ENCODE measurements at places on chromosomes 1 and 21. TPM values are rescaled to one million over a fixed set of nuclear protein-coding genes. Genes with fewer than 3 reads are reported as not detected.

The MR1 gene
- total RNA-seq: 26.9 TPM

DNA sequence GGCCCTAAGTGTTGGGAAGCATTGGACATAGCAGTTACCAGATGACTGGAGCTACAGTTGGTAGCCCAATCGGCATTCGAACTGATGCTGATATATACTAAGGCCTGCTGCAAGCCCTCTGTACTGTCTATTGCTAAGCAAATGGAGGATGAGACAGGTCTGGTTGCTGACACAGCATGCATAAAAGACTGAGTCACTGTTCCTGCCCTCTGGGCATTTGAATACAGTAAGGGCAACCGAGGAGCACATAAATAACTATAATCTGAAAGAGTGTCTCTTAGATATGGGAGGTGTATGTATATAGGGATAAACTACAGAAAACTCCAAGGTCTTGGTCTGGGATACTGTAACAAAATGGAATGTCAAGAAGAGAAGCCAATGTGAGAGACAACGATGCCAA, 16.8 kb upstream of the MARK1 start:
- DNase-seq: no peak

The RPTN gene
- not detected for total RNA-seq

GRCh38 chr1:190738317-190738716, 260.7 kb upstream of the BRINP3 start:
- DNase-seq: no peak

GRCh38 chr1:117609471-117609911, 3.6 kb downstream of the TENT5C start:
- DNase-seq: no peak

GRCh38 chr1:40274331-40274730, 16.3 kb downstream of the ZMPSTE24 start:
- no peak for DNase-seq

DNA sequence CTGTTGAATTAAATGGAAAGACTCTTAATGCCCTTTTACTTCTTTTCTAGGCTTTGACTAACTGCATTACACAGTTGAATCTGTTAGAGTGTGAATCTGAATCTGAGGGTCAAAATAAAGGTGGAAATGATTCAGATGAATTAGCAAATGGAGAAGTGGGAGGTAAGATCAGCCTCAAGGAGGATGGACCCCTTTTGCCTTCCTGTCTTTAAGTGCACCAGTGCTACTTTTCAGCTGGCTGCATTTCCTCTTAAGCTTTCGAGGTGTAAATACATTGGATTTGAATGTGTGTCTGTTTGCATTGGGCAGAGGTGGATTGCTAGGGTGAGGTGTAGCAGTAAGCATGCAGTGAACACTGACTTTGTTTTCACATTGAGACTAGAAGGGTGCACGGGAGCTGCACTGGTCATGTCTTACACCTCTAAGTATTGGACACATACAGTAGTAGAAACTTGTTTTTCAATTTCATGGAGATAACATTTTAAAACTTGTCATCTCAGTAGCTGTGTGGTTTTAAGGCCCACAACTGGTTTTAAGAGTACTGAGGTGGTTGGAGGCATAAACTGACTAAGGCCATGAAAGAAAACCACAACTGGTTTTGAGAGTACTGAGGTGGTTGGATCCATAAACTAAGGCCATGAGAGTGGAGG, 35.4 kb downstream of the MIA3 start:
- no peak for DNase-seq

- no peak for DNase-seq
These were observed 38.0 kb downstream of the CD58 start for GRCh38 chr1:116532671-116533428.

GRCh38 chr1:44359234-44359935, 4.3 kb upstream of the ERI3 start:
- DNase-seq: no peak

The LHX8 gene
- total RNA-seq: 0.83 TPM

DNA sequence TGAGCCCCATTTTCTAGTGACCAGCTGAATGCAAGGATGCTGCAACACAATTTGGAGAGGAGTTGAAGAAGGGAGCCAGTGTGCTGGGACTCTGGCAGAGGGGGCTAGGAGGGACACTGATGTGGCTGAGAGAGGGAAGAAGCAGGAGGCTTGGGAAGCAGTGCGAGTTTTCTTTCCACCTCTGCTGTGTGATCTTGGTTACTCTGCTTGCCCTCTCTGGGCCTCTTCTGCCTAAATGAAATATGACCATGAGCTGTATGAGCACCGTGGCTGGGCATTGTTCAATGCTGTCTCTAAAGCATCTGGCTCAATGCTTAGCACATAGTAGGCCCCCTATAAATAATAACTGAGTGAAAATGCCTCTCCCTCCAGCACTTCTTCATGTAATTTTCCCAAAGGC, 65.3 kb upstream of the PAX7 start:
- DNase-seq: no peak

The FTCD gene
- 1.3 TPM for total RNA-seq

GRCh38 chr1:224245188-224245587, 62.1 kb downstream of the DEGS1 start:
- DNase-seq: peak; percentile 49

- DNase-seq: peak; percentile 36
These were observed 26.7 kb downstream of the BTG3 start for GRCh38 chr21:17585875-17586450.

- no peak for DNase-seq
These were observed 732.9 kb downstream of the RWDD3 start for GRCh38 chr1:95966866-95967265.

DNA sequence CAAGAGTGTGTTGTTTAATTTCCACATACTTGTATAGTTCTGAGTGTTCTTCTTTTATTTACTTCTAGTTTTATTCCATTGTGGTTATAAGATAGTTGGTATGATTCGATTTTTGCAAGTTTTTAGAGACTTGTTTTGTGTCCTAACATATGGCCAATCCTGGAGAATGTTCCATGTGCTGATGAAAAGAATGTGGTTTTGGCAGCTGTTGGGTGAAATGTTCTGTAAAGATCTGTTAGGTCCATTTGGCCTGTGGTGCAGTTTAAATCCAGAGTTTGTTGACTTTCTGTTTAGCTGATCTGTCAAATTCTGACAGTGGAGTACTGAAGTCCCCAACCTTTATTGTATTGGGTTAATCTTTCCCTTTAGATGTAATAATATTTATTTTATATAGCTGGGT, 19.5 kb upstream of the TIPRL start:
- no peak for DNase-seq

DNA sequence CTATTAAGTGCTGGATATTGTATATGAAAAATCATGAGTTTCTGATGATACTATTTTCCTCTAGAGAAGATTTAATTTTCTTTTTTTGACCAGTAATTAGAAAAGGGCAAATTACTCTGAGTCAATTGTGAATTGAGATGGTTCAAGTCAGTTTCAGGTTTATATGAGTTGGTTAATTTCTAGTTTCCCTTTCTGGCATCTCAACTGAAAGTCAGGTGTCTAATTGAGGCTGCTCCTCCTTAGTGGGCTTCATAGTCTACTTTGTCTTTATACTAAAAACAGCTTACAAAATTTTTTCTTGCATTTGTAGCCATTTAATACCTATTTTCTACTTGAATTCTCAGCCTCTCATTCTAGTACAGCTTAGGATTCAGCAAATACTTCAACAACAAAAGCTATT, 387.3 kb downstream of the RPS6KC1 start:
- DNase-seq: no peak

- no peak for DNase-seq
These were observed 8.0 kb upstream of the MACF1 start for GRCh38 chr1:39196244-39197215.

GRCh38 chr1:156839426-156840109, 19.3 kb downstream of the INSRR start:
- no peak for DNase-seq

DNA sequence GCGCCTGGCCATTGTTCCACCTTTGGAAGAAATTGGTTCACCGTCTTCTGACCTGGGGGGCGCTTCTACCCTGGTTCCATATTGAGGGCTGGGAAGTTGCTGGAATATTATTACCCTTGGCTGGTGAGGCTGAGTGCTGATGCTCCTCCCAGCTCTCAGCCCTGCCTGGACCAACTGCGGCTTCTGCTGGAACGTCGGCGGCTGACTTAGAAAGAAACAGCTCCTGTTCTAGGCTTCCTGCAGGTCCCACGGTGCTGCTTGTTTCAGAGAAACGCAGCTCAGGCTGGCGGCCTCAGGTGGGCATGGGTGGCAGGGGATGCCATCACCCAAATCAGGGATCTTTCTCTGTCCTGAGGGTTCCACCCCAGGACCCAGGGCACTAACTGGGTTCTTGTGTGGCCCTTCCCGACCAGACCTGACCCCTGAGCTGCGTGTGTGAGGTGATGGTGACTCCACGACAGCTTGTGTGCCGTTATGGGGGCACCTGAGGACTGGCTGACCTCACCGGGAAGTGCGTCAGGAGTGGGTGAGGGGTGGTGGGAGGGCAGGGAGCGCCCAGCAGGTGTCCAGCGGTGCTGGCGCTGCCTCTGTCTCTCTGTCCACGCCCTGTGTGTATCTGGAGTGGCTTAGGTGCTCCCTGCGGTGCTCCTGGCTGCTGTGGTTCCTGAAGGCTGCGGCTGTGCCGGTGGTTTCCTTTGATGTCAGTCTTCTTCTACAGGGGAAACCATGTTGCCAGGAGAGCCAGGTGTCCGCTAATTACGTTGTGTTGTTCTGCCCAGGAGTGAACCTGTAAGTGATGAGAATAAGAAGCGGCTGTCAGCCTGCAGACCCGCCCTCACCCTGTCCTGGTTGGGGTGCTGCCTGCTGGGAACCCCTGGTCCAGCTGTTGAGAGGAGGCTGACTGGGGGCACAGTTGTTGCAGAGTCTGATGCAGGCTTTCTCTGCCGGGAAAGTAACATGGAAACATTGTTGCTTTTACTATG, 8.9 kb downstream of the SKI start:
- DNase-seq: no peak

- DNase-seq: no peak
These were observed 18.3 kb upstream of the MAP10 start for GRCh38 chr1:232786845-232787455.

DNA sequence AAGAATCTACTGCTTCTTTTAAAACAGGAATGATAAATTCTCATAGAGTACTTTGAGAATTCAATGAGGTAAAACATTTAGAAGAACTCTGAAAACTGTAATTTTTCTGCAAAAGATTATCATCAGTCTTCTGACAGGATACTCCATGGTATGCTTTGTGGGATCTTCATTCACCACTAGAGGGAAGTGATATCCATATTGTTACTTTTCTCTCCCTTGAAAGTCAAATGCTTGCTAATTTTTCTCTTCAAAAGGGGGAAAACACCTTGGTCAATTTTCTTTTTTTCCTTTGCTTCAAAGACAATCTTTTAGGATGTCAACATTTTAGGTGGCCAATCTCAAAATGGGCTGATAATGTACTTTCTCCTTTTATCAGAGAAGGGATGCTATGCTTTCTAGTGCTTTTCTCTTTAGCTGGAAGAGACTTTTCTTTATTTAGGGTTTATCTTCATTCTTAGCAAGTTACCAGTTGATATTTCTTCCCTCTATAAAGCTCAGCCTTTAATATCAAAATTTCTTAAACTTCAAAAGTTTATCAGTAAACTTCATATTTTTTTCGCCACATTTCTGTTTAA, 95.5 kb downstream of the NEGR1 start:
- DNase-seq: no peak

The TCP10L gene
- 2.1 TPM for total RNA-seq

GRCh38 chr1:164058198-164058597, 500.8 kb upstream of the PBX1 start:
- no peak for DNase-seq

The C8B gene
- 1.9 TPM for total RNA-seq

- no peak for DNase-seq
These were observed 14.0 kb upstream of the SHISA4 start for GRCh38 chr1:201874672-201875071.

The CD84 gene
- 11.9 TPM for total RNA-seq

- DNase-seq: no peak
These were observed 78.3 kb downstream of the UCHL5 start for GRCh38 chr1:192980856-192981255.

The ANGPTL3 gene
- total RNA-seq: 0.06 TPM

DNA sequence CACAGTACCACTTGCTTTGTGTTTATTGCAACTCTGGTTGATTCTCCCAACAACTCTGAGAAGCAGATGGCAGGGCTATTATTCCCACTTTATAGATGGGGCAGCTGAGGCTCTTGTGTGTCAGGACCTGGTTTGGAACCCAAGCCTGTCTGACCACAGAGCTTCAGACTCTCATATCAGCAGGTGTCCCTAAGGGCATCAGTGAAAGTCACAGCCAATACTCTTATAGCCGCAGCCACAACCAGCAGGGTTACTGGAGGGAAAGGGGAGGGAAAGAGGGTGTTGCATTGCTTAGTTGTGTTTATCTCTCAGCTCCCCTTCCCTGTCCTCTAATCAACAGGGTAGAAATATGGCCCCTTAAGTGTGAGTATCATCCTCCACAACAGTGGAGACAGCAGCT, 304.0 kb downstream of the RRAGC start:
- DNase-seq: no peak

DNA sequence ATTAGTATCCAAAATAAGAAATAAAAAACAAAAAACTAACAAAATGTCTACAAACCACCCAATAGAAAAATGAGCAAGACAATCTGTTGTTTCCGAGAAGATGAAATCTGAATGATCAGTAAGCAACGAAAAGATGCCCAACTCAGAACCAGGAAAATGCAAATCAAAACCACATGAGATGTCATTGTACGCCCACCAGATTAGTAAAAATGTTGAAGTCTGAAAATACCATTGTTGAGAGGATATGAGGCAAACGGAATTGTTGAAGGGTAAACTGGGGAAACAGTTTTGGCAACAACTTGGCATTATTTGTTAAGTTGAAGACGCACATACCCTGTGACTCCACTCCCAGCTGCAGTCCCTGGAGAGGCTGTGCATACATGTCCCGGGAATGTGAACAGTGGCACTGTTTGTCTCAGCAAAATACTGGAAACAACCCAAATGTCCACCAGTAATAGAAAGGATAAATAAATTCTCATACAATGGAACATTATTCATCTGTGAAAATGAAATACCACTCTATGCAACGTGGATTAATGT, 10.6 kb downstream of the ZBTB17 start:
- no peak for DNase-seq

The PPM1J gene
- 1.1 TPM for total RNA-seq

- DNase-seq: peak; percentile 7
These were observed 14.4 kb upstream of the GALNT2 start for GRCh38 chr1:230052665-230053064.

DNA sequence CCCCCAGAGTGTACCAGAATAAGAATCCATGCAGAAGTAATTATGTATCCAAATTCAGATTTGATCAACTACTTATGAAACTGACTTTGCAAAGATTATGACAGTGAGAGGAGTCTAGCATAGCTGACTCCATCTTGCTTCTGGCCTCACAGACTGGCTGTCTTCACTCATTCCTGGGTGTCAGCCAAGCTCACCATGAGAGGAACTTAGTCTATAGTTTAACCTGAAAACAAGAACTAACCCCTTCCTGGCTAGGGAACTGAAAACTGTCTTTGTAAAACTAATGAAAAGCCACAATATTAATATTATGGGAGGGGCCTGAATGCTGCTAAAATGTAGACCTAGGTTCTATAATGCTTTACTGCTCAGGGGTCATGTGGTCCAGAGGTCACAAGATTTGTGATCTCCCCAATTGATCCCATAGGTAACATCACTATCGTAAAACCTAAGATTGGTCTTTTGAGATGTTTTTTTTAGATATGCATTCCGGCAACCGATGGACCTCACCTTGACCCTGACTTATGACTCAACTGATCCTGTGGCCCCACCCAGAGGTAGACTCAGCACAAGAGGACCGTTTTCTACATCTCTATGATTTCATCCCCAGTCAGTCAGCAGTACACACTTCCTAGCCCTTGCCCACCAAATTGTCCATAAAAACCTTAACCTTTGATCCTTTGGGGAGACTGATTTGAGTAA, 55.2 kb downstream of the ATP1B1 start:
- no peak for DNase-seq
